ENCODE measurements at places on chromosomes 1 and 21. TPM values are rescaled to one million over a fixed set of nuclear protein-coding genes. Genes with fewer than 3 reads are reported as not detected.

Gene CYP4A22
- total RNA-seq = not detected

Gene SPRR2E
- not detected for total RNA-seq

Gene TRAPPC10
- 36.2 TPM for total RNA-seq

Gene LEFTY2
- total RNA-seq = not detected

Gene CR1L
- not detected for total RNA-seq

Gene FAM163A
- not detected for total RNA-seq

Gene GREM2
- total RNA-seq = 5.6 TPM

Gene RNU1-3
- total RNA-seq = under 0.01 TPM

Gene TNFRSF18
- not detected for total RNA-seq

Gene CBR3
- 22.7 TPM for total RNA-seq

Gene CELA3A
- not detected for total RNA-seq

Gene RHBDL2
- 0.59 TPM for total RNA-seq

Gene NMNAT2
- total RNA-seq = 2.5 TPM

Gene CFHR3
- total RNA-seq = not detected

Gene HES3
- total RNA-seq = not detected

Gene PLPPR5
- not detected for total RNA-seq

Gene TCHH
- not detected for total RNA-seq

Gene VPS13D
- total RNA-seq = 46.0 TPM

Gene SELP
- not detected for total RNA-seq

Gene S100A1
- total RNA-seq = 0.29 TPM

Gene RGS2
- 5.8 TPM for total RNA-seq

Gene PCP4L1
- total RNA-seq = not detected

Gene PLEKHN1
- total RNA-seq = 0.88 TPM

Gene NPR1
- under 0.01 TPM for total RNA-seq

Gene KRTAP24-1
- total RNA-seq = not detected

Gene VWA5B1
- not detected for total RNA-seq

Gene MFSD2A
- 3.6 TPM for total RNA-seq

Gene CSF3R
- not detected for total RNA-seq

Gene FMOD
- total RNA-seq = 5.9 TPM

Gene C1orf94
- not detected for total RNA-seq

Gene GRHL3
- not detected for total RNA-seq

Gene LCE2B
- not detected for total RNA-seq

Gene IL10
- not detected for total RNA-seq

Gene PPFIA4
- 8.0 TPM for total RNA-seq

Gene PADI4
- not detected for total RNA-seq

Gene CA6
- total RNA-seq = not detected

Gene SLAMF1
- not detected for total RNA-seq

Gene GBP7
- not detected for total RNA-seq

Gene C1QTNF12
- 0.36 TPM for total RNA-seq

Gene SIK1
- total RNA-seq = 3.3 TPM

Gene TRIM67
- 0.29 TPM for total RNA-seq

Gene OR2T35
- not detected for total RNA-seq

Gene TRABD2B
- under 0.01 TPM for total RNA-seq

Gene CLDN17
- total RNA-seq = not detected

Gene A3GALT2
- total RNA-seq = under 0.01 TPM

Gene BTG2
- 14.7 TPM for total RNA-seq

Gene SPRR1B
- not detected for total RNA-seq

Gene MCOLN2
- total RNA-seq = 0.88 TPM

Gene KLF17
- 0.36 TPM for total RNA-seq

Gene RGSL1
- total RNA-seq = not detected

Gene CA14
- not detected for total RNA-seq
